ENCODE measurements at places on chromosomes 7 and 10.

GRCh38 chr7:48154792-48155413 lies 16.4 kb upstream of the ABCA13 start:
- no peak for DNase-seq

- no peak for DNase-seq
Measured at GRCh38 chr10:104273899-104274575, 5.1 kb downstream of the GSTO2 start.

DNA sequence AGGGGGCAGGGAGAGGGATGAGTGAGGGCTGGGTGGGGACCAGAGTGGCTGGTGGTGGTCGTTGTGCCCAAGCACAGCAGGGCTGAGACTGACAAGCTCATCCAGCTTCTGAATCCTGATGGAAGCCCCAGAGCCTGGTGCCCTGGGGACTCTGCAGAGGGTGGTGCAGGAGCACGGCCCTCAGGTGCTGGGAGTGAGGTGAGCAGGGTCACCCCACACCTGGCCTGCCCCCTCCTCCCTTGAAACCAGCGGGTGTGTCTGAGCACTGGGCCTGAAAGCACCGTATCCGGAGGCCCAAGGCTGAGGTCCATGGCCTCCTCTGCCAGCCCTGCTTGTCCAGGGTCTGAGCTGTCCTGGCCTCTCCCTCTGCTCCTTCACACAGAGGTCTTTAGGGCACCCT lies 218.2 kb downstream of the ZNF248 start:
- no peak for DNase-seq

- DNase-seq: no peak
Measured at GRCh38 chr10:114584419-114584818, 73.7 kb downstream of the ABLIM1 start.

GRCh38 chr7:98681951-98682350 lies 64.9 kb downstream of the NPTX2 start:
- DNase-seq: peak; percentile 28
